ENCODE measurements at places on chromosomes 12 and 14.

- DNase-seq, result no peak
These were observed 78.7 kb upstream of the ZDHHC17 start for GRCh38 chr12:76685246-76685678.

DNA sequence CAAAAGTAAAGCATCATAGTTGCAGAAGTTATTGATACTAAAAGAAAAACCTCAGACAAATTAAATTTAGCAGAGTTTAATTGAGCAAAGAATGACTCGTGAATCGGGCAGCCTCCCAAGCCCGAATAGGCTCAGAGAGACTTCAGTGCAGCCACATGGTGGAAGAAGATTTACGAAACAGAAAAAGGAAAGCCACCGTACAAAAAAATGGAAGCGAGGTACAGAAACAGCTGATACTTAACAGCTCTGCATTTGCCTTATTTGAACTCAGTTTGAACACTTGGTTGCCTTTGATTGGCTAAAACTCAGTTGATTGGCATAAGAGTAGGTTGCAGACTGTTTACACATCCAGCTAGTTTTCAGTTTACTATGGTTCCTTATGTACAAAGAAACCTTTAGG lies 12.9 kb downstream of the TTC9 start:
- DNase-seq, result peak; percentile 56

DNA sequence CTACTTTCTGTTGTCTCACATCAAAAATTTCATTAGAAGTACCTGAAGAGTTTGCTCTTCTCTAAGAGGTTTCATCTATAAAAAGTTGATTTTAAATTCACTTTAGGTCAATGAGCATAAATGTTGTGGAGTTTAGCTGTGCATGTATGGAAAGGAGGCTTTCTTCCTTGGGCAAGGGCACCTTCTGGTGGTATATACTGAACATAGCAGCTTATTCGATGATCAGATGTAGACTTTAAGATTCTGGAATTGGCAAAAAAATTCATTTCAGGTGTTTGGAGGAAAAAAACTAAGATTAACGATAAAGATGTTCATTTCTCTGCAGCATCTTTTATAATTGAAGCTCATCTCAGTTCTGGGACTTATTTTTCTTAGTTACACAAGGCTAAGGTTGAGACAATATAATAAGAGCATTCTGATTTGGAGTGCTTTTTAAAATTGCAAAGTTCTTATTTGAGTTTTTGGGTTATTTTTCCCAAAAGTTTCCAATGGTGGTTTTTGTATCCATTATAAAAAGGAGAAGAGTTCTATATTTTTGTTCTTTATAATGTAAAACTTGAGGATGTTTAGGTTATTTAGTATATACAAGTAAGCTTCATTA lies 46.8 kb downstream of the TMEM117 start:
- DNase-seq, result peak; percentile 66

DNA sequence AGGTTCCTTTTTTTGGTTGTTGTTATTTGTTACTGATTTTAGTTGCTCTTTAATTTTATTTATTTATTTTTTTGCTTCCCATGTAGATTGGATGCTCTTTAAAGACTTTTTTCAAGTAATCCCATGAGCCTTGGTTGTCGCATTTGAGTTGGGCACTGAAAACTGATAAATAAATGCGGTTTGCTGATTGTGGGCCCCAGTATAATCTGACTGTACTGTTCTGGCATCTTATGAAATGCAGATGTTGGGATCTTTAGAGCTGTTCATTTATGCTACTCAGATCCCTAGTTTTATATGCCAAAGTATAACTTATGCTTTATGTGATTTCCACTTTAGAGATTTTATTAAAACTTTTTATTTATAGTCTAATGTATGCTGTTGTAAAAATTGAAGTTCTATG lies 33.3 kb downstream of the WNK1 start:
- DNase-seq, result no peak

DNA sequence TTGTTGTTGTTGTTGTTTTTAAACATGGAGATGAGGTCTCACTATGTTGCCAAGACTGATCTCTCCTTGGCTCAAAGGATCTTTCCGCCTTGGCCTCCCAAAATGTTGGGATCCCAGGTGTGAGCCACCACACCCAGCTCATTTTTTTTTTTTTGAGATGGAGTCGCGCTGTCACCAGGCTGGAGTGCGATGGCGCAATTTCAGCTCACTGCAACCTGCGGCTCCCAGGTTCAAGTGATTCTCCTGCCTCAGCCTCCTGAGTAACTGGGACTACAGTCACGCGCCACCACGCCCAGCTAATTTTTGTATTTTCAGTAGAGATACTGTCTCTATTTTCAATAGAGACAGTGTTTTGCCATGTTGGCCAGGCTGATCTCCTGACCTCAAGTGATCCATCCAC lies 4.9 kb upstream of the CLIP1 start:
- no peak for DNase-seq

DNA sequence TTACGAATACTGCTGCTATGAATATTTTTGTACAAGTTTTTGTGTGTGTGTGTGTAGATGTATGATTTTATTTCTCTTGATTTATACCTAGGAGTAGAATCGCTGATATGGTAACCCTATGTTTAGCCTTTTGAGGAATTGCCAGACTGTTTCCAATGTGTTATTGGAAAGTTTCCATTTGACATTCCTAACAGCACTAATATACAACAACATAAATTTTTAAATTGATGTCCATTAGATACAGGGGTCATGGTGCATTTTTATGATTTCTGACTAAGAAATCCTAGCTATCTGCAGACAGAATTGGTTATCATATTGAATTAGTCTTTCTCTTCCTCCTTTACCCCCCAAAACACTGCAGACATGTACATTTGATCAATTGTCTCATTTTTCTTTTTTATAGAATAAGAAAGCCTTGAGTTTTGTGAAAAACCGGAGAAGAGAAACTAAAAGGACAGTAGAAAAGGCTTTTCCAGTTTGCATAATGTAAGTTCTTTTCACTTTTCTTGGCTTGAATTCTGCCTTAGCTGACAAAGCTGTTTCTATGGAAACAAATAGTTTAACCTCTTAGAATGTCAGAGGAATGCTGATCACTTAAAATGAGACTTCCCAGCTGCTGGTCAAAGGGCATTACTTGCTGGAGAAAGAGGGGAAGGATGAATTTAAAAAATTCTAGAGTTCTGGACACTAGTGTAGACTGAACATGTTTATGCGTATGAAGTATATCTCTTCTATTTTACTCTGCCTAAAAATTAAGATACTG lies 28.2 kb downstream of the PALS1 start:
- no peak for DNase-seq

- DNase-seq, result peak; percentile 53
These were observed 12.3 kb downstream of the IL31 start for GRCh38 chr12:122161682-122162081.

DNA sequence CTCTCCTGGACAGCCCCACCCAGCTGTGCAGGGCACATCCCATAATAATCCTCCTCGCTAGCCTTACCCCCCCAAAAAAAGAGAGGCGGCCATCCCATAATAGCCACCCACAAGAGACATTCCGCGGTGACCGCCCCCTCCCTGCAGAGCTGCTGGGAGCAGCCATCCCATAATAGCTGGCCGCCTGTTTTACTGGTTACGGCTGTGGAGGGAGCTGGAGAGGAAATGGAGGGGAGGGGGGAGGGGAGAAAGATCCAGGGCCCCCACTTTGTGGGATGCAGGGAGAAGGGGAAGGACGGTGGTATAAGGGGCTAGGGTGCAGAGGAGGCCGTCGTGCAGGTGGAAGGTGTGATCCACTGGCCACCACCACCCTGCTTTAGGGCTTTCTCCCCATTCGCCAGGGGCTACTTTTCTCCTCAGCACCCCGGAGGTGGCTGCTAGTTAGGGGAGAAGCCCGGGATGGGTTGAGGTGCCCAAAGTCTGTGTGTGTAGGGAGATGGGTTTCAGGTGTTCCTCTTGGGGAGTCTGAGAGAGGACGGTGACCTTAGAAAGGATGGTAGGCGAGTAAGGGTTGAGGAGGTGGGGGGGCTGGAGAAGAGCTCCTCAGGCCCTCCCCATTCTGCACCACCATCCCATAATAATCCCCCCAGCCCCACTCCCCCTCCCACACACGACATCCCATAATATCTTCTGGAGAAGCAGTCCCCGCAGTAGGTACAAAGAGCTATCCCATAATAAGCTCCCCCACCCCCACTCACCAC lies 6.0 kb upstream of the CHD4 start:
- DNase-seq, result peak; percentile 72

GRCh38 chr12:54374562-54375258 lies 9.8 kb downstream of the ZNF385A start:
- DNase-seq, result no peak

- no peak for DNase-seq
These were observed 141.0 kb upstream of the ARHGAP5 start for GRCh38 chr14:31936115-31936514.

GRCh38 chr14:28052251-28052650 lies 714.3 kb upstream of the FOXG1 start:
- DNase-seq, result no peak

DNA sequence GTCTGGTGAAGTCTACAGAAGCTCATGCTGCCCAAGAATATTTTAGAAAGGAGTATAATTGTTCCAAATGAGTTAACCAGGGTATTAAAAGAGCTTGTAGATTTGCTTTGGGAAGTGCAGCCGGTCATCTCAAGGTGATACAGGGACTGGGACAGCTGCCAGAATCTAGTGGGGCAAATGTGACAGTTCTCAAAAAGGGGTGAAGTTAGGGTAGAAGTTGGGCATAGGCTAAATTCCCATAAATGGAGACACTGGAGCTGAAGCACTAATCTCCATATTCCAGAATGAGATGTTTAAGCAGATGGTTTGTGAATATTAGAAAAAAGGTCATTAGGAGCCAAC lies 94.7 kb downstream of the ANO6 start:
- DNase-seq, result no peak

- no peak for DNase-seq
These were observed 67.1 kb upstream of the KRR1 start for GRCh38 chr12:75578546-75578945.

DNA sequence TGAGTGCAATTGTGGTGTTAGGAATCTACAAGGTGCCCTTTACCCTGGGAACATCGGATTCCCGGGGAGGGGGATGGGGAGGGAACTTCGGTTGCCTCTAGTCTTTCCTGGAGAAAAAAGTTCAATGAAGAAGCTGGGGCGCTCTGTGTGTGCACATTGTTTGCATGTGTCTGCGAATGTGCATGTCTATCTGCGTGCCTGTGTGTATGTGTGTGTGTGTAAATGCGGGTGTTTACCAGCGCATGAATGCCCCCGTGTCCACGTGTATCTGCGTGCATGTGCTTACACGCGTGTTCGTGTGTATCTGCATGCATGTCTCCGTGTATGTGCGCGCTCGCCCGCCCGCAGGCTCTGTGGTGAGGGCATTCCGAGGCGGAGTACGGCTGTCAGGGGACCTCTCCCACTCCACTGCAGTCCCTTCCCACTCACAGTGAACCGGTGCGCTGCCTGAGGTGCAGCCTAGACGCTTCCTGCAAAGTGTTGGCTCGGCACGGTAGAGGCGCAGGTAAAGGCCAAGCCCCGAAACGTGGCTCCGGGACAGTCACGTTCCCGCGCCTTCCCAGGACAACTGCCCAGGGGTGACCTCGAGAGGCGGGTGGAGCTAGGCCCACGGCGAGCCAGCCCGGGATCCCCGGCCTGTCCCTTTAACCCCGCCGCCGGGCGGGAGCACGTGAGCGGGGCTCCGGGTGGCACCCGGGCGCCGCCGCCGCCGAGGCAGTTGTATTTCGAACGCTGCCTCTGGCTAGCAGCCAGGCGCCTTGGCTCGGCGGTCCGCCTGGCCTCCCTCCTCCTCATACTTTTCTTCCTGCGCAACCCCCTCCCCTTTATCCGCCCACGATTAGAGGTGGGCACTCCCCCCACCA lies 539 bp upstream of the HMGA2 start:
- no peak for DNase-seq

- no peak for DNase-seq
These were observed 103.7 kb upstream of the EEA1 start for GRCh38 chr12:93032758-93033157.

DNA sequence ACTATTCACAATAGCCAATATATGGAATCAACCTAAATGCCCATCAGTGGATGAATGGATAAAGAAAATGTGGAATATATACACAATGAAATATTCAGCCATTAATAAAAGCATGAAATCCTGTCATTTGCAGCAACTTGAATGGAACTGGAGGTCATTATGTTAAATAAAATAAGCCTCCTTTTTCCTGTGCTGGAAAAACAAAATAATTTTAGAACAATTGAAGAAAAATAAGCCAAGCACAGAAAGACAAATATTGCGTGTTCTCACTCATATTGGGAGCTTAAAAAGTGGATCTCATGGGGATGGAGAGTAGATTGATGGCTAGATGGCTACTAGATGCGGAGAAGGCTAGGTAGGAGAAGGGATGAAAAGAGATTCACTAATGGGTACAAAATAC lies 6.3 kb upstream of the BTG1 start:
- no peak for DNase-seq

- no peak for DNase-seq
These were observed 615 bp downstream of the TARBP2 start for GRCh38 chr12:53501615-53502181.

GRCh38 chr12:51852404-51853137 lies 4.1 kb upstream of the FIGNL2 start:
- DNase-seq, result no peak

- peak; percentile 59 for DNase-seq
These were observed 198.3 kb upstream of the CPNE8 start for GRCh38 chr12:39103552-39104165.

GRCh38 chr14:95067526-95067925 lies 89.8 kb downstream of the DICER1 start:
- DNase-seq, result no peak

- peak; percentile 55 for DNase-seq
These were observed 20.8 kb upstream of the FBLN5 start for GRCh38 chr14:91968280-91968679.

GRCh38 chr12:130031571-130032189 lies 127.9 kb upstream of the TMEM132D start:
- DNase-seq, result peak; percentile 35

- DNase-seq, result no peak
These were observed 21.5 kb downstream of the CFL2 start for GRCh38 chr14:34692898-34693227.

DNA sequence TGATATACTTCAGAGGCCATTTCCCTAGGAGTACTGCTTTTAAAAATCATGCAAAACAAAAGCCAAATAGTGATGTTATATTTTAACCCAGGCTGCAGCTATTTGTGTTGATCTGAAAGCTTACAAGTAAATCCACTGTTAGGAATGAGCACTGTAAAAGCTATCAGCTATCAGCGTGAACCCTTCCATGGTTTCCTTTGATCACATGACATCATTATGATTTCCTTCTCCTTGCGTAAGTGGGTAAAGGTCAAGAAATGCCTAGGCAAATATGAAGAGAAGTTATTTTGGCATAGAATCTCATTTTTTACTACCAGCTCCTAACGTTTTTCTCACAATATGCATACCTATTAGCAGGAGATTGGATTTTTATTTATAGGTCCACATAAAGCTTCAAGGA lies 48.6 kb upstream of the CATSPERB start:
- DNase-seq, result no peak

DNA sequence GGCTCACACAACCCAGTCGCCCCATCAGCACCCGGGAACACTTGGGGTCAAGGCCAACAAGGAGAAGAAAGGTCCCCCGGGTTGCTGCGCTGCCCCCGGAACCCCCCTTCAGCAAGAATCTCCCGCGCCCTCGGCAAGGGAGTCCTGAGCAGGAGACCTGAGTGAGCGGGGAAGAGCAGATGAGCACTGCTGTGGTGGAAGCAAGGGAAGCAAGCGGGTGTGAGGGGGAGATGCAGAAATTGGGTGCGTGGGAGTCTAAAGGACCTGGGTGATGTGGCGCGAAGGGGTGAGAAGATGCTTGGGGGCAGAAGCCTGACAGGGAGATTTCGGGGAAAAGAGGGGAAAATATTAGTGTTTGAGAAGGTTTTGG lies 105.5 kb upstream of the PRB2 start:
- no peak for DNase-seq

Data from CD4-positive, alpha-beta T cell treated with Interleukin-17A for 1 hour (primary cell).